ENCODE measurements at places on chromosomes 12 and 14.
A peak's percentile ranks its signal among the peaks of the same experiment; 100 is the strongest.

GRCh38 chr14:56580221-56580711 is 668 bp downstream of the TMEM260 start:
- no peak for DNase-seq

- DNase-seq, result peak; percentile 6
These were observed 745 bp upstream of the NAA30 start for GRCh38 chr14:57389646-57390036.

GRCh38 chr12:9133216-9133916 is 17.6 kb upstream of the A2M start:
- no peak for DNase-seq

GRCh38 chr12:11834931-11835330 is 185.5 kb downstream of the ETV6 start:
- DNase-seq, result no peak

GRCh38 chr14:36925094-36925493 is 247.3 kb downstream of the SLC25A21 start:
- no peak for DNase-seq

GRCh38 chr12:90984114-90984513 is 20.7 kb downstream of the EPYC start:
- DNase-seq, result no peak

GRCh38 chr14:64234877-64235651 is 59.1 kb downstream of the ESR2 start:
- DNase-seq, result no peak
